ENCODE measurements at places on chromosomes 6 and 20.

DNA sequence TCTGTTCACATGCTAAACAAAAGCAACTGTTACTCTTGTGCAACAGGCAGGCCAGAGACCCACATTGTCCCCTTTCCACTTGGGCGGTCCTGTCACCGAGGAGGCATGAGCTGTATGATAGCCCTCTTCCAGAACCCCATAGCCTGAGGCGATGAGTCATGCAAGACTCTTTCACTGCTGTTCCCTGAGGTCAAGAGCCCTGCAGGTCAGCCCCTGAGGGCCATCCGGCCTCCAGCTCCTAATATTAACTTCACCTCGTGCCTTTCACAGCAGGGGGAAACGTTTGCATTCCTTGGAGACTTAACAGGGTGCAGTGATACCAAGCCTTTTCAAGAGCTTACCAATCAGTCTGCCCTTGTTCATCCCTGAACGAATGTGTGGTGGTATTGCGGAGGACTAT lies 253.3 kb upstream of the ECI2 start:
- DNase-seq = no peak

GRCh38 chr6:107793191-107793590 lies 30.9 kb downstream of the SCML4 start:
- no peak for DNase-seq

DNA sequence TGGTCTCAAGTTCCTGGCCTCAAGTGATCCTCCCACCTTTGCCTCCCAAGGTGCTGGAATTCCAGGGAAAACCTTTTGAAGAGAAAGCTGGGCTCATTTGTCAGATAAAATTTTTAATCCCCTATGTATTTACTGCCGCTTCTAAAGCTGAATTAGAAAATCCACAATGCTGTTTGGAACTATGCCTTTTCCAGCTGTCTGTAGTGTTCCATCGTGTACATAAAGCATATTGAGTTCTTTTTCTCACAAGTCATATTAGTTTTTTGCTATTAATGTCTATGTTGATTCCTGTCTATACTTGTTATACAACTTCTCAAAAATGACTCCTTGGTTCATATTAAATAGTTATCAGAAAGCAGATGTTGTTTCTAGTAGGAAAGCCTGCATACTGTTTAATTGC lies 47.1 kb downstream of the PEX7 start:
- no peak for DNase-seq

DNA sequence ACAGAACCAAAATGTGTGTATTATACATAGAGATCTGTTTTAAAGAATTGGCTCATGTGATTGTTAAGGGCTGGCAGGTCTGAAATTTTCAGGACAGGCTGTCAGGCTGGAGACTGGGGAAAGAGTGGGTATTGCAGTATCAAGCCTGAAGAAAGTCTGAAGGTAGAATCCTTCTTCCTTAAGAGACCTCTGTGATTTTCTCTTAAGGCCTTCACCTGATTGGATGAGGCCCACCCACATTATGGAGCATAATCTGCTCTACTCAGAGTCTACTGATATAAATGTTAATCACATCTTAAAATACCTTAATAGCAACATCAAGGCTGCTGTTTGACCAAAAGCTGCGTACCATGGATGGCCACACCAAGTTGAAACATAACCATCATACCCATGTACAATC lies 43.4 kb upstream of the HINT3 start:
- no peak for DNase-seq

DNA sequence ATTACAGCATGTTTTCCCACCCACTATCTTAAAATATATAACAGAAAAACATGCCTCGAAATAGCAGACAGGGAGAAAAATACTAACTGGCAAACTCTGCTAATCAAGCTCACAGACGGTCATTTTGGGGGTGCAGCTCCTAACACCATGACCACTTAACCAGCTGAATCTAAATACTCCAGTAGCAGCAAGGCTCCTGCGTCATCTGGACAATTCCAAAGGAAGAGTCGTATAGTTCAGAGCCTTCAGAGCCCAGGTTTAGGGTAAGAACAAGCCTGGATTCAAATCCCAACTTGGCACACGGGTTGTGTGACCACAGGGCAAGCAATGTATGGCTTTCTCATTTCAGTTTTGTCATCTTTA lies 81.3 kb upstream of the COL21A1 start:
- DNase-seq = no peak

DNA sequence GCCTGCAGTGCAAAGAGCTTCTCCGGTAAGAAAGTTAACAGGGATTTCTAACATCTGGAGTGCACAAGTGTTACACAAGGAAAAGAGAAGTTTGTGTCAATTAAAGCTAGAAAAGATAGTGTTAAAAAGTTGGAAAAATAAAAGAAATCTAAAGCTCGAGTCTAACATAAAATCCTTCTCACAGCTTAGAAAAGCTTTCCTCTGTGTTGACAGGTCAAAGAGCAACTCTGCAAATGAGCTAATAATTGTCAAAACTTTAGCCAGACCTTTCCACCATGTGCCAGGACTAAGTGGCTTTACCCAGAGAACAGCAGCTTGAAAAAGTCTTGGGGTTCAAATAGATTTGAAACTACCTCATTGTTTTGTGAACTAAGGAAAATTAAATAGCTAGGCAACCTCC lies 14.8 kb downstream of the PTPRK start:
- no peak for DNase-seq

GRCh38 chr20:366041-366718 lies 14.4 kb upstream of the TRIB3 start:
- no peak for DNase-seq

DNA sequence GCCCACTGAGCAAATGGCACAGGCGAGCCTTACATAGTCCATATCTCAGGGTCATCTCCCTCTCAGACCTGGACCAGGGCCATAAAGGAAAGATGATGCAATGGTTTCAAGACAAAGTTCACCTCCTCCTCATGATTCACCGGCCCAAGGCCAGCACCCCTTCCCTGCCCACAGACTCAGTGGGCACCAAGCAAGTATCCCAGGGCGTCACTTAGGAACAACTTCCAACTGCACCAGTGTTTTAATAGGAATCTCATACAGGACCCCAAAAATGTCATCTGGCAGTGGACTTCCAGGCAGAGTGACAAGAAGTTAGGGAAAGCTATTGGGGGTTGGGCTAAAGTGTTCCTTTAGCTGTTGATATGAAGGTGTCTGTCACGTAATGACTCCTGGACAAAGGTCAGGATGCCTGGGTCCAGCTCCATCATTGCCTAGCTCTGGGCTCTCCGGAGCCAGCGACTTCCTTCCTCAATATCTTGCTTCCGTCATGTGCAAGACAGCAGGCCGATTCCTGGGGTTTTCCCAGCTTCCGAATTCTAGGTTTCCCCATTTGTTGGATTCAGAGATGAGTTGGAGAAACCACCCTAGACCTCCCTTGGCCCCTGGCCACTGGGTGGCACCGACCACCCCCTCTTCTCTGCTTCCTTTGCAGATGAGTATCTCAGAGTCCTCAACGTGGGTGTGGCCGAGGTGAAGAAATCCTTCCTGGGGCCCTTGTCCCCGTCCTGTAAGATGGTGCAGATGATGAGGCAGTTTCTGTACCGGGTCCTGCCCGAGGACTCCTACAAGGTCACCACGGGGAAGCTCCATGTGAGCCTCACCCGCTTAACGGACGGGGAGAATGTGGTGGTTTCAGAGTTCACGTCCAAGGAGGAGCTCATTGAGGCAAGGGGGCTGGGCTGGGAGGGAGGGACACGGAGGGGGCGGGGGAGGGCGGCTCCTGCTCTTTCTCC lies 21.1 kb downstream of the PNPLA1 start:
- no peak for DNase-seq

GRCh38 chr20:48329676-48330664 lies 497.8 kb downstream of the PREX1 start:
- DNase-seq = peak; percentile 8

DNA sequence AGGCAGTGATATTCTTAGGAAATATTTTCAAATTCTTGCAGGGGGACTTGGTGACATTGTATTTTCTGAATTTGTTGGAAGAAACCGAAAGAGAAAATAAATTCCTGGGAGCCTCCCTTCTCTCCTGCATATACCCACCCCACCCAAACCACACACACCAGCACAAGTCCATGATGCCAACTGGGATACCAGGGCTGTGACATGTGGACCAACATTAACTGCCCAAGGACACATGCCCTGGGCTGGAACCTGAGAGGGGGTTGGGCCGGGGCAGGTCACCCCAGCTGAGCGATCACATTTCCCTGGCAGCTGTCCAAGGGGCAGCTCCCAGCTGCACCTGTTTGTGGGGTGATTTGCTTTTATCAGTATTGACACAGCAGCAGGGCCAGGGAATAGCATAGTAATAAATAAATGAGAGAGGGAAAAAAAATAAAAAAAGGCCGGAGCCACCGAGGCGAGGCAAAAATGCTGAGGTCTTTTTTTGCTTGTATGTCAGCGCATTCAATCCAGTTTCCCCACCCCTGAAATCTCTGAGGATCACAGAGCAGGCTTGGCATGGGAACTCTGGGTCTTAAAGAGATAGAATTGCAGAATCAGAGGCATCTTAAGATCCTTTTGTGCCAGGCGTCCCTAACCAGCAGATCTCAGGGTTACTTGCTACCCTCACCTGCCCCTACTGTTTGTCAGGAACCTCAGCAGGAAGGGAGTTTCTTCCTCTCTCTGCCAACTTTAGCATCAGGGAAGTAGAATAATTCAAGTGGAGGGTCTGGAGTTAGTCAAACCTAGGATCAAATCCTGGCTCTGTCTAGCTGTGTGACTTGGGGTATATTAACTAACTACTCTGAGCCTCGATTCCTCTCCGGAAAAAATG lies 66.5 kb upstream of the PIM1 start:
- DNase-seq = peak; percentile 58

GRCh38 chr6:147855803-147856482 lies 347.5 kb downstream of the SAMD5 start:
- no peak for DNase-seq

DNA sequence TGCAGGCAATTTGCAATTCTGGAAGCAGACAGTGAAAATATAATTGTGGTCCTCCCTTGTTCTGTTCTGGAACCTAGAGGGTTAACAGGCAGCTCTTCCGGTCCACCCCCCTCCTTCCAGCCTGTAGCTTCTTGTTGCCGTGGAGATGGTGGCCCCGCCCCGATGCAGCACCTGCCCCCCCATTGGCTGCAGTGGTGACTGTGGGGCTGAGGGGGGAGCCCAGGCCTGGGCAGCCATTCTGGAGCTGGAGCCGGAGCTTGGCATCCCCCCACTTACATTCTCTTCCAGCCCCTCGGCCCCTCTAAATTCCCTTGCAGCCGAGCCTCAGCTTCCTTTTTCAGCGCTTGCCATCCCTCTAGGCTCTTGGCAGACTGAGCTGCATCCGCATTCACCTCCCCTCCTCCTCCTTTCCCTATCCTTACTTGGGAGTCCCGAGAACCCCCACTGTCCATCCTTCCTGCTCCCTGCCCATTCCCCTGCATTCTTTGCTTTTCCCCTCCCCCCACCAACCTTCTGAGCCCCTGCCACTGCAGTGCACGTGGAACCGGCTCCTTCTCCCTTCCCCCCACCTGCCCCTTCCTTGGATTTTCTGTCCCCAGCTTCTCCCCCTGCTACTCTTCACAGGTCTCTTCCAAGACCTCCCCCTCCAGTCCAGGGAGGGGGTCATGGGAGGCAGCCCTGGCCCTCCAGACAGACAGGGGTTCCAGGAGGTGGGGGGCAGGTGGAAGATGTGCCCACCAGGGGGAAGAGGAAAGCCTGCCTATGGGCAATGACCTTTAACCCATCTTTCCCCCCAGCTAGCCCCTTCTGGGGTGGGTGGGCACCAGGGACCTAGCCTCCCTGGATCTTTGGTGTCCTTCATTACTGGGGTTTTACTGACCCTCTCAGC lies 11.4 kb downstream of the SYNGAP1 start:
- DNase-seq = peak; percentile 70

Data from KBM-7 (cell line).